ENCODE measurements at places on chromosomes 5 and 9.

DNA sequence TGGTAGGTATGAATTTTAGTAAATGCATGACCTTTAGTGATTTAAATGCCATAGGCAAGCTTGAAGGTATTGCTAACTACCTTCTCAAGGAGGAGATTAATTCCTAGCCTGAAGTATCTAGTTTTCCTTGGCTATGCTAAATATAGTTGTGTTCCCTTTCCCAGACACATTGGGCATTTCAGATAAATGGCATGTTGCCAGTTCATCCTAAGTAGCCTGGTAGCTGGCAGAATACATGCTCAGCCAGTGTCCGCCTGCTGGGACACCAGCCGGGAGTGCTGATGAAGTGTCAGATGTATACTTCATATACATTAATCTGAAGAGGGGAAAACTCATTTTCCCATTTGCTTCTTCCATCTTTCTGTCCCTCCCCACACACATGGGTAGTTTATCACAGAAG lies 196.9 kb downstream of the MAST4 start:
- no peak for DNase-seq

DNA sequence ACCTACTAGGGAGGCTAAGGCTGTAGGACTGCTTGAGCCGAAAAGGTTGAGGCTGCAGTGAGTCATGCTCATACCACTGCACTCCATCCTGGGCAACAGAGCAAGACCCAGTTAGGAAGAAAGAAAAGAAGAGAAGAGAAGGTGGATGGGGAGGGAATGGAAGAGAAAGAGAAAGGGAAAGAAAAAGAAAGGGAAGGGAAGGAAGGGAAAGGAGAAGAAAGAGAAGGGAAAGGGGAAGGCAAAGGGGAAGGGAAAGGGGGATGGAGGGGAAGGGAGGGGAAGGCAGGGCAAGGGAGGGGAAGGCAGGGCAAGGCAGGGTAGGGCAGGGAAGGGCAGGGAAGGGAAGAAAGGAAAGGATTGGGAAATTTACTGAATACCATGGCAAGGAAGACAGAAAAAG lies 157.0 kb downstream of the ACTL7B start:
- no peak for DNase-seq

GRCh38 chr5:142826741-142827492 lies 56.7 kb downstream of the ARHGAP26 start:
- DNase-seq: no peak

GRCh38 chr5:129768735-129769134 lies 20.8 kb downstream of the MINAR2 start:
- no peak for DNase-seq

GRCh38 chr9:79432485-79432884 lies 139.3 kb upstream of the TLE4 start:
- DNase-seq: no peak

GRCh38 chr5:7801891-7802614 lies 48.9 kb downstream of the CFAP90 start:
- no peak for DNase-seq

GRCh38 chr5:39167141-39167971 lies 52.0 kb downstream of the FYB1 start:
- DNase-seq: no peak

- no peak for DNase-seq
Measured at GRCh38 chr5:71711610-71712009, 7.5 kb upstream of the CARTPT start.

DNA sequence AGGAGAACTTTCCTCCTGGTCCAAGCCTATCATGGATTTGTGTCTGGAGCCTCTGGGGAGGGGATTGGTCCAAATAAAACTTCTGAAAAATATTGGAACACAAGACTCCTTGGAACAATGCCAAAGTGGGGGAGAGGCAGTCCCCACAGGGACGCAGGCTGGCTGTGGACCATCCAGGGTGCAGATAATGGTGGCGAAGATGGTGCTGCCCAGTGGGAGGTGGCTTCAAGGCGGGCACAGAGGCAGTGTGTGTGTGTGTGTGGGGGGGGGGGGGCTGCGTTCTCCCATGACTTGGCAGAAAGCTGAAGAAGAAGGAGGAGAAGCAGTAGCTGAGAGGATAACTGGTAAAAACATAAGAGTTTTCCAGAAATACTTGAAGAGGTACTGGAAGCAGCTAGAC lies 186.4 kb downstream of the MELK start:
- DNase-seq: no peak

- no peak for DNase-seq
Measured at GRCh38 chr5:7395947-7396712, at the start of gene ADCY2. Gene ADCY2, plus strand, starts transcription at chr5:7396138. Its CDS starts 159 bp downstream, at chr5:7396297.
